ENCODE measurements at places on chromosomes 3 and 15.

GRCh38 chr3:149449182-149449581, 25.3 kb upstream of the TM4SF4 start:
- DNase-seq: no peak

GRCh38 chr15:31453558-31454318, 127.1 kb downstream of the KLF13 start:
- no peak for DNase-seq

- DNase-seq: no peak
Measured at GRCh38 chr15:98953000-98953787, 54.4 kb downstream of the PGPEP1L start.

DNA sequence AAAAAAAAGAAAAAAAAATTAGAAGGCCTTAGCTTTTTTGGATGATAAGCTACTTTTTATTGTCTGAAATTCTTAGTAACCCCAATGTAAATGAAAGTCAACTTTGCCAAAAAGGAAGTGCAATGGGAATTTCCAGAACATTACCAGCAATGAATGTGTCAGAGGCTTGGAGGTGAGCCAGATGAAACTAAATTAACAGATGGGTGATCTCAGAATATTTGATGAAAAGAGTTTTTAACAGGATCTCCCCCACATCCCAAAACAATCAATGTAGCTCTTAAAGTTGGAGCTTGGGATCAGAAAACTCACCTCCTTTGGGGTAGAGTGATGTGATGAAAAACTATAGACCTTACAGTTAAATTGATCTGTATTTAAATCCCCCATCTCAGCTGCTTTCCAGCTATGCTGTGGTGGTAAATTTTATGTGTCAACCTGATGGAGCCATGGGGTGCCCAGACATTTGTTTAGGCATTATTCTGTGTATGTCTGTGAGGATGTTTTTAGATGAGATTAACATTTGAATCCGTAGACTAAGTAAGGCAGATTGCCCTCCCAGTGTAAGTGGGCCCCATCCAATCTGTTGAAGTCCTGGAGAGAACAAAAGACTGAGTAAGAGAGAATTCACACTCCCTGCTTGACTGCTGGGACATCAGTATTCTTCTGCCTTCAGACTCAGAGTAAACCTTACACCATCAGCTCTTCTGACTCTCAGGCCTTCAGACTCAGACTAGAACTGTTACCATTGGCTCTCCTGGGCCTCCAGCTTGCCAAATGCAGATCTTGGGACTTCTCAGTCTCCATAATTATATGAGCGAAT, 84.3 kb upstream of the TNFSF10 start:
- DNase-seq: no peak

- DNase-seq: no peak
Measured at GRCh38 chr15:45187894-45188830, at the start of gene SHF. SHF (minus strand) TSS chr15:45187966; CDS start chr15:45187951, 15 bp downstream.

- no peak for DNase-seq
Measured at GRCh38 chr15:35854316-35854715, 308.4 kb upstream of the DPH6 start.

DNA sequence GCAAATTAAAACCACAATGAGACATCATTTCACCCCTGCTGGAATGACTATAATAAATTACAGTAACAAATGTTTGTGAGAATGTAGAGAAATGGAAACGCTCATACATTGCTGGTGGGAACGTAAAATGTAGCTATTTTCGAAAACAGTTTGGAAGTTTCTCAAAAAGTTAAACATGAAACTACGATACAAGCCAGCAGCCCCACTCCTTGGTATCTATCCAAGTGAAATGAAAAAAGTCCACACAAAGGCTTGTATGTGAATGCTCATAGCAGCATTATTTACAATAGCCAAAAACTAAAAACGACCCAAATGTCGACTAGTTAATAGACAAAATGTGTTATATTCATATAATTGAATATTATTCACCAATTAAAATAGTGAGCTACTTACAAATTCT, 22.9 kb upstream of the CFAP20DC start:
- DNase-seq: no peak

DNA sequence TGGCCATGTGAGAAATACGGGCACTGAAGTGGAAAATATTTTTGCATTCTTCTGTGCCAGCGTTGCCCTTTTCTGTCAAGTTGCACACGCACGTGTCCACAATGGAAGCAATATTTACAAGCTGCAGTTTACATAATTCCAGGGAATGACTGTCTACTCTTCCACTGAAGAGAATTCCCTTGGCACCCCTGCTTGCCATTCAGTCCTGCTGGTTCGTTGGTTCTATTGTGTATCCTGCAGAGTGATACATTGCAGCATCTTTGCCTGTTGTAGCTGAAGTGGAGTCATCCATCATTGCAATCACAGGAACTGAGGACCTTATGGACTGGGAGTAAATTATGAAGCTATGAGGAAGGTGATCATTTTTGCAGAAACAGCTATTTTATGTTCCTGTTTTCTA, 759.4 kb downstream of the ROBO2 start:
- no peak for DNase-seq

All from stimulated activated CD8-positive, alpha-beta memory T cell treated with anti-CD3 and anti-CD28 coated beads, Interleukin-7, amount 100 ng/mL, for 1 hour (primary cell).